ENCODE measurements at places on chromosomes 16 and 17.
A peak's percentile ranks its signal among the peaks of the same experiment; 100 is the strongest.

GRCh38 chr16:14529010-14529669 lies 100.9 kb downstream of the PARN start:
- peak; percentile 19 for DNase-seq

DNA sequence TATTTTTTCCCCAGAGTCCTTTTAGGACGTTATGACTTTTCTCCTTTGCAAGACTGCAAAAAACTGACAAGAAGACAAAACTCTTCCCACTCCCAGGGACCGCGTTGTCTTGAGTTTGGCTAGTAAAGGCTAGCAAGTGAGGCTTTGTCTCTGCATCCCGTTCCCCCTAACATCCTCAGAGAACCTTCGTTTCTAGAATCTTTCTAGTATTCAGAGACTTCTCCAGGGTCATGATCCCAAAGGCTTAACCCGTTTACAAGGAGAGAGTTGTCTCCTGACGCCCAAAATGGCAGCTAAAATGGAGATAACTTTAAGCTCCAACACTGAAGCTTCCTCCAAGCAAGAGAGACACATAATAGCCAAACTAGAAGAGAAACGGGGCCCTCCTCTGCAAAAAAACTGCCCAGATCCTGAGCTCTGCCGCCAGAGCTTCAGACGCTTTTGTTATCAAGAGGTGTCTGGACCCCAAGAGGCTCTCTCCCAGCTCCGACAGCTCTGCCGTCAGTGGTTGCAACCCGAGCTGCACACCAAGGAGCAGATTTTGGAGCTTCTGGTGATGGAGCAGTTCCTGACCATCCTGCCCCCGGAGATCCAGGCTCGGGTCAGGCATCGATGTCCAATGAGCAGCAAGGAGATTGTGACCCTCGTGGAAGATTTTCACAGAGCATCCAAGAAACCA lies 843 bp downstream of the ZNF174 start:
- DNase-seq = no peak

DNA sequence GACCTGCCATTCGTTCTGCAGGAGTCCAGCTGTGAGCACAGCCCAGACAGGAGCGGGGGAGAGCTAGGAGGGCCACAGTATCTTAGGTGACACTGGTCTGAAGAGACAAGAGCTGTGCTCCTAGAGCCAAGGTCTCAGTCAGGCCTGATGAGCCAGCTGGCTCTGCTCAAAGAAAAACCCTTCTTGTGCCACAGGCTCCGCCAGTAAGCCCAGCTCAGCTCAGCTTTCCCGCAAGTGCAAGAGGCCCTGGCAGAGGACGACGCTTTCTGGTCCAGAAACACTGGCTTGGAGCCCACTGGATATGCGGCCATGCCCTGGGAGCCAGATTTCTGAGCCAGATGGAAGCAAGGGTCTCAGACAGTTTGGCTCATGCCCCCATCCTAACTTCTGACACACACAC lies 23.9 kb downstream of the PEMT start:
- DNase-seq = no peak

DNA sequence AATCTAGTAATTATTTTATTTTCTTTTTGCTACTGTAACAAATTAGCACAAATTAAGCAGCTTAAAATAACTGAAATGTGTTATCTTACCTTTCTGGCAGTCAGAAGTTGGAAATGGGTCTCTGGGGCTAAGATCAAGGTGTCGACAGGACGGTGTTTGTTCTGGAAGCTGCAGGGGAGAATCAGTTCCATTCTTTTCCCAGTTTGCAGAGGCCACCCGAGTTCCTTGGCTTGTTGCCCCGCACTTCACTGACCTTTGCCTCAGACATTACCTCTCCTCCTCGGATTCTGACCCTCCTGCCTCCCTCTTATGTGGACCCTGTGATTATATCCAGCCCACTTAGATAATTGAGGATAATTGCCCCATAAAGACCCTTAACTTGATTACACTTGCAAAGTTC lies 61.0 kb upstream of the MAF start:
- no peak for DNase-seq

- DNase-seq = no peak
Measured at GRCh38 chr17:27506348-27507218, 50.3 kb downstream of the KSR1 start.

DNA sequence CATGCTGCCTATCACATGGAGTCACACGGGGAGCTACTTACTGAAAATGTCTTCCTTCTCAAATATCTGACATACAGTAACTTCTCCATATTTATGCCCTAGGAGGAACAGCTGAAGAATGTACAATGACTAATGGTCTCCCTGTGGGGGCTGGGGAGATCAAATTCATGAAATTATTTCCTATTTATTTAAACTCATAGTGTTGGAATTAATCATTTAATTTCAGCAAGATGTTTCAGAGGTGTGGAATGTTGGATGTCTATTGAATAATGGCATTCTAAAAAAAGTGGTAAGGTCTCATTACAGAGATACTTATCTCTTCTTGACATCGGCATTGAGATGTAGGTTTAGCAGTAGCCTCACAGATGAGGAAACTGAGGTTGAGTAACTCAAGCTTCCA lies 214.3 kb upstream of the CDH11 start:
- DNase-seq = no peak

GRCh38 chr17:21039839-21040575 lies 2.8 kb downstream of the USP22 start:
- no peak for DNase-seq

- DNase-seq = peak; percentile 20
Measured at GRCh38 chr17:76384987-76385891, 830 bp downstream of the SPHK1 start.

DNA sequence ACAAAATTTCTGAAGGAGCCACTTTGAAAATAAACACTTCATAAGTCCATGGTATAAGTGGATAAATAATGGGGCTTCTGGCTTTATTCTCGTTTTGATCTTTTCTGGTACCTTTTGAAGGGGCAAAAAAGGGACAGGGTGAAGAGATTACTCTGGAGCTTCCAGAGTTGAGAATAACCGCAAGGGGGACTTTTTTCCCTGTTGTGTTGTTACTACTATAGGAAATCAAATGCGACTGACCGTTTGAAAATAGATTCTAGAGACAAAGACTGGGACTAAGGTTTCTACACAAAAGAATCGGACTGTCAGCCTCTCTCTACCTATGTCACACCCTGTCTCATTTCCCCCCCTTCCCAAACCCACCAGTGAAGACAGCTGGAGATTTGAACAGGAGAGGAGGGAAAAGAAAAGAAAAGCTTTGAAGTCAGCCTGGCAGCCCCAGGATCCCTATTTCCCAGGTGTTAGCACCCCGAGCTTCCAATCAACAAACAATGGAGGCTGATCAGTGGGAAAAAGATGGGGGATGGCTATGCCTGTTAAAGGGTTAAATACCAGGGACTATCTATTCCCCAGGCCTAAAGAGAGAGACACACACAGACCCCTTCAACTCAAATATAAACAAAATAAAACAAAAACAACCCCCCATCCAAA lies 8.4 kb downstream of the HOXB4 start:
- no peak for DNase-seq

DNA sequence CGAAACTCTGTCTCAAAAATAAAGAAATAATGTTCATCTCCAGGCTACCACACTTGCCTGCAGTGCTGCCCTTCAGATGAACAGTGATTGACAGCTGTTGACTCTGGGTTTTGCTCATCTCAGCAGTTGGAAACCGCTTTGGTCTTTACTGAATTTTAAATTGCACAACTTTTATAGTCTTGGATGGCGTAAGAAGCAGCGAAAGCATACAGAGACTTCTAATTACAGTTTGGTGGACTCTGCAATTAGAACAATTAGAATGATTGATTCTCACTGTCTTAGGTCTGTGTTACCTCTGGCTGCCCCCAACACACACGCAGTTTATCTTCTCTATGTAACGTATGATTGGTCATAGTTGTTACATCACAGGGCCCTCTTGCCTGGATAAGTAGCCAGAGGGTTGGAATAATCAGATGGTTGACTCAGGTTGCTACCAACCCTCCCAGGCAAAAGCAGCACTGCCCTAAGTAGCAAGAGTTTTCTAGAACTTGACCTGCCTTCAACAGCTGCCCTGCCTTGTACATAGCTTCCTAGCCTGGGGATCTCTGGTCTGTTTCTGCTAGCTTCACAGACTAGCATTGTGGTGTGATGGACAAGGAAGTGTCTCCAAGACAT lies 1.9 kb upstream of the NAT9 start:
- DNase-seq = no peak

- no peak for DNase-seq
Measured at GRCh38 chr16:26267641-26268040, 575.9 kb downstream of the HS3ST4 start.

DNA sequence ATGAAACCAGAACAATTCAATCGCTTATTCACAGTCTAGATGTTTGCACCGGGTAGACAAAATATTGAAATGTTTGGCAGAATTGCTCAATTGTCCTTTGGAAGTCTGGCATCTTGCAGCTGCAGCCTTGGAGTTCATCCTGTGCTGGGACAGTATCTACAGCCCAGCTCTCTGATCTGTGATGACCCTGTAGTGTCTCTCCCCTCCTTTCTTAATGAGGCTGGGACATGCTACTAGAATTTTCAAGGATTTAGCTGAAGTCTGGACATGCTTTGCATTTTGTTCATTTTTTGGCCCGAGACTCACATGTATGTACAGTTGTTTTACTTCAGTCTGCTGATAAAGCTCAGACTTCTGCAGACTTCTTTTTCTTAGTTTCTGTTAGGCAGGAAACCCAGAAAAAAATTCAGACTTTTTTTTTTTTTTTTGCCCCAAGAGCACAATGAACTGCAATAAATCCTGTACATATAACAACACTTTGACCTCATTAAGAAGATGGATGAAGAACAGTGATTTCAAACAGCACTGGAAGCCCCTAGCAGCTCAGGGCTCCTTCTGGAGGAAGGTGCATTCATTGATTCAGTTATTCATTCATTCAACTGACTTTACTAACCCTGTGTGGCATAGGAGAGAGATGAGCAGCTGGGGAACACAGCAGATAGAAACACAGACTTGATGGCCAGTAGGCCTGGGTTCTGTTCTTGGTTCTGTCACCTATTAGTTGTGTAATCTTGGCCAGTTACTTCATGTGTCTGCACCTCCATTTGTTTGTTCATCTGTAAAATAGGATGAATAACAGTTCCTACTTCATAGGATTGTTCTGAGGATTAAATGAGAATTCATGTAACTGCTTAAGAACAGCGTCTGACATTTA lies 210.0 kb downstream of the MAP2K4 start:
- DNase-seq = no peak

- DNase-seq = no peak
Measured at GRCh38 chr16:80615735-80616134, 74.9 kb downstream of the DYNLRB2 start.

DNA sequence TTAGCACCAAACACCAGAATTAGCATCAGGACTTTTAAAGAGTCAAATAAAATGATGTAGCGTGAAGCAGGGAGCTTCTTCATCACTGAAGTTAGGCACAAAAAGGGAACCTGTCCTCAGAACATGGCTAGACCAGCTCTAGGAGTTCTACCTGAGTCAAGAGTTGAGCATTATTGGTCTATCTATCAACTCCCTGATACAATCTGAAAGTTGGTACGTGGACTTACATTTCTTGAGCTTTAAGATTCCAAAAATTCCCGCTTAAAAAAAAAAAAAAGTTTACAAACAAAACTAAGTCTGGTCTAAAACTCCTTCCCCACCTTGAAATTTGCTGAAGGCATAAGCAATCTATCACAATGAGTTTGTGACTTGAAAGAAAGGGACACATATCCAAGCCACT lies 12.3 kb downstream of the TLE7 start:
- DNase-seq = no peak

- DNase-seq = no peak
Measured at GRCh38 chr16:48035142-48035541, 120.7 kb downstream of the ABCC12 start.

GRCh38 chr16:79605999-79606398 lies 5.5 kb upstream of the MAF start:
- DNase-seq = no peak

DNA sequence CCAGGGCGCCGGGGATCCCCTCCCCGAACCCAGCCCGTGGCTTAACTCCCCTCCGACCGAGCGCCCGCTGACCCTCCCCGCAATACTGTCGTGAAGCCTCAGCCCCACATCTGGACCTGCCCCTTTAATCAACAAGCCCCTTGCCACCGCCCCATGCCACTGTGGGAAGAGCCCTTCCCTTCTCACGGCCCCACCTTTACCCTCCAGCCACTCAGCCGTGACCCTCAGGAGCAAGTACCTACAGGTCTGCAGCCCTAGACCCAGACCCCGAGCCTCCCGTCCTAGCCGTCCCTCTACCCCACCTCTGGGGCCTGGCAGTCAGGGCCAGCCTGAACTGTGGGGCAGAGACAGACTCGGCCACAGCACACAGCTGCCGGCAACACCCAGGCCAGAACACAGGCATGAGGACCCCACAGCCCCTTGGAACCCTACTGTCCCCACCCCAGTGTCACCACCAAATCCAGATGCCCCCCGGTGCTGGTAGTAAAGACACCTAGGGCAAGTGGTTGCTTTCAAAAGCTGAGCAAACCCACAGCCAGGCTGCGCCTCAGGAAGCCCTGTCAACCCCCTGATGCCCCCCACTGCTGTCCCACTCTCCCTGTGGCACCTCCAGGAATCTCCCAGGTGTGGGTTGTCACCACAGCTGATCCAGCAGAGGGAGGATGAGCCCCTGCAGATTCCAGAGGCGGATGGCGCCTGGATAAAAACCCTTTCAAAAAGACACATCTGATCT lies 1.4 kb downstream of the NXPH3 start:
- no peak for DNase-seq

DNA sequence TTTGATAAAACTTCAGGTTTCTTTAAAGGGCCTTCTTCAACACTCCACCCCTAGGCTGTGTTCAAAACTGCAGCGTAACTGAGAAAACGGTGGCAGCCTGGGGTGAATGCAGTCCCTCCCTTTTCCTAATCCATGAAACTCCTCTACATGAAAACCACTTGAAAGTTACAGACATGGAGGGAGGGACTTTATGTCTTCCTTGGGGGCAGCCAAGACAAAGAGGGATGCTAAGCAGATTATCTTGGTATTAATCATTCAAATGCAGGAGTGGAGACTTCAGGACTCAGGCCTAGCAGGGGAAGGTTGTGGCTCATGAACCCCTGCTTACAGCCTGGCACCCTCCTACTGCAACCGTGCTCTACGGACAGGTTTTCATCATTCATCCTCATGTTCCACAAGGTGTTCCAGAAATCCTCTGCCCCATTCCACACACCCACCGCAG lies 46.8 kb downstream of the RNF112 start:
- no peak for DNase-seq

DNA sequence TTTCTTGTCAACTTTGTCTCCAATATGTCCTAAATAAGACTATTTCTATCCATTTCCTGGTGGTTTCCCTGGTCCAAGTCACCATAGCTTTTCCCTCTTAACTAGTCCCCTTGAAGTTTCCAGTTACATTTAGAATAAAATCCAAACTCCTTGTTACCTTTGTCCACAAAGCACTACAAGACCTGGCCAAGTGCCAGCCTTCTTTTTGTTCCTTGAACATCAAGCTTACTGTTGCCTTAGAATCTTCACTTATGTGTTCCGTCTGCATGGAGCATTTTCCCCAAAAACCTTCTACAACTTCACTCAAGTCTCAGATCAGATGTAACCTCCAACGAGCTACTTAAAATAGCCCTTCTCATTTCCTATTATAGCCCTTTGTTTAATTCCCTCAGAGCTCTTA lies 101.4 kb downstream of the ITFG1 start:
- DNase-seq = no peak

- DNase-seq = no peak
Measured at GRCh38 chr17:28045304-28045703, 2.8 kb downstream of the NLK start.

Measured in activated gamma-delta T cell treated with anti-CD3 and anti-CD28 coated beads, Interleukin-2, amount 50 U/mL, for 16 hours (primary cell).